ENCODE measurements at places on chromosomes 2 and 18.

- peak; percentile 16 for DNase-seq
Measured at GRCh38 chr18:21741562-21742314, 1.1 kb downstream of the MIB1 start.

GRCh38 chr2:70967189-70967588 lies 11.2 kb upstream of the ANKRD53 start:
- DNase-seq, result no peak

DNA sequence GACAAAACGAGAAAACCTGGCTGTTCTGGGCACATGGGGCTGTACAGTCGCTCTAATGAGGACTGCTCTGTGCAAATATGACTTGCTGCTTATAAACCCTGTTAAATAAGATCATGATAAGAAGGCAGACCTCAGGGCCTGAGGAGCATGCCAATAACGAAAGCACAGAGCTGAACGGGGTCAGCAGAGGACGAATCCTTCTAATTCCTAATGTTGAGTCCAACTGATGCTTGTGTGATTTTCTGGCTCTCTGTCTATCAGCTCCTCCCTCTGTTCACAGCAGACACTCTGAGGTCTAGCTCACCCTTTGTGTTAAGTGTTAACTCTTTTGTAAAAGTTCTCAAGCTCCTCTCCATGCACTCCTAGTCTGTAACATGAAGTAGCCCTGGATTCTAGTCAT lies 167.2 kb upstream of the REV1 start:
- no peak for DNase-seq

- peak; percentile 41 for DNase-seq
Measured at GRCh38 chr2:108182489-108182888, 57.3 kb upstream of the SULT1C3 start.

GRCh38 chr2:54041135-54041534 lies 70.3 kb upstream of the PSME4 start:
- DNase-seq, result peak; percentile 49

- DNase-seq, result no peak
Measured at GRCh38 chr2:140550821-140551220, 1580.0 kb downstream of the LRP1B start.

GRCh38 chr2:42050010-42050702 lies 2.3 kb downstream of the PKDCC start:
- DNase-seq, result peak; percentile 18

DNA sequence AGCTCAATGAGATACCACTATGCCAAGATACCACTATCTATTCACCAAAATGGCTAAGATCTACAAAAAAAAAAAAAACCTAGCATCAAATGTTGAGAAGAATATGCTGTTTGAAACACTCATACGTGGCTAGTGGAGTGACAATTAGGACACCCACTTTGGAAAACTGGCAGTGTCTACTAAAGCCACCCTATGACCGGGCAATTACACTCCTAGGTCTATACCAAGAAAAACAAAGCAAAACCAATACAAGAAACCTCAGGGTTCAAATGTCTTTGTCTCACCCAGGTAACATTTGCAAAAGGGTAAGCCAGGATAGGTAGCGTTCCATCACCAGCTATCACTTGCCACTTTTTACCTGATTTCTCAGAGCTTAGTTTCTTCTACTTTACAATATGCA lies 123.6 kb upstream of the CAB39 start:
- no peak for DNase-seq

GRCh38 chr2:146984014-146984413 lies 860.8 kb upstream of the ACVR2A start:
- DNase-seq, result no peak

DNA sequence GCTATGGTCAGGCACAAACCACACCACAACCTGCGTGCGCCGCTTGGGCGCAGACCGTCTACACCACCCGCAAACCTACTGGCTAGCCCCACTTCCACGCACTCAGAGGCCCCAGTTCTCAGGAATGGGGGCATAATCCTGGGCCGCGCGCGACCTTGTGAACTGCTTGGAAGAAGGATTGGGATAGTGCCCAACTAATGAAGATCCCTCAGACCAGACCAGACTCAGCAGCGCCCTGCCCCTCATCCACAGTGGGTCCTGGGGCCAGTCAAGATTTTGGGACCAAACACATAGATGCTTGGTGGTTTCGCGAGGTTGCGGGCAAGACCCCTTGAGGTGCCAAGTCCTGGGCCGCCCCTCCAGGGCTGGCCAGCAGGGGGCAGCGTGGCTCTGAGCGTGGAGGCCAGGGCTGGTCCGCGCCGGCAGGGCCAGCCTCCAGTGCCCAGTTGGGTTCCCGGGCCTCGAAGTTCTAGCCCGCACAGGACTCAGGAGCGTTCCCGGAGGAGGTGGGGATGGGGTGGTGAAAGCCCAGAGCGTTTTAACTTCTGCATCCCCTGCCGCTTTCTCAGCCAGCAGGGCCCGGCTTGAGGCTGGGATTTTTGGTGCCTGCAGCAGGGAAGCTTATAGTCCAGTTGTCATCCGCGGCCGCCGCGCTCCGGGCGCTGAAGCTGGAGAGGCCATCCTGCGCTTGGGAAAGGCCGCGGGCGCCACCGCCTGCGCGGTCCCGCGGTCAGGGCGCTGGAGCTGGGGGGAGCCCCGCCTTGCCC lies 8.3 kb downstream of the OSR1 start:
- DNase-seq, result no peak

- DNase-seq, result peak; percentile 22
Measured at GRCh38 chr18:28177828-28178635, 1.1 kb upstream of the CDH2 start.

GRCh38 chr2:76446872-76447271 lies 736.2 kb upstream of the GCFC2 start:
- DNase-seq, result no peak

- no peak for DNase-seq
Measured at GRCh38 chr2:38653715-38654527, 12.0 kb upstream of the GALM start.

Data from HCEC 1CT (cell line).